DMS 273 treated with DMSO at 0.1 percent for 48 hours (cell line): ENCODE measurements at places on chromosomes 4 and X.
A peak's percentile ranks its signal among the peaks of the same experiment; 100 is the strongest.

GRCh38 chr4:74466242-74466641, 21.3 kb downstream of the AREG start:
- DNase-seq: no peak

- no peak for DNase-seq
These were observed 147.2 kb upstream of the BCOR start for GRCh38 chrX:40244980-40245379.

GRCh38 chrX:101676571-101676970, 16.9 kb upstream of the ARMCX2 start:
- DNase-seq: no peak

GRCh38 chr4:182255441-182256190, 12.4 kb downstream of the TENM3 start:
- DNase-seq: no peak

DNA sequence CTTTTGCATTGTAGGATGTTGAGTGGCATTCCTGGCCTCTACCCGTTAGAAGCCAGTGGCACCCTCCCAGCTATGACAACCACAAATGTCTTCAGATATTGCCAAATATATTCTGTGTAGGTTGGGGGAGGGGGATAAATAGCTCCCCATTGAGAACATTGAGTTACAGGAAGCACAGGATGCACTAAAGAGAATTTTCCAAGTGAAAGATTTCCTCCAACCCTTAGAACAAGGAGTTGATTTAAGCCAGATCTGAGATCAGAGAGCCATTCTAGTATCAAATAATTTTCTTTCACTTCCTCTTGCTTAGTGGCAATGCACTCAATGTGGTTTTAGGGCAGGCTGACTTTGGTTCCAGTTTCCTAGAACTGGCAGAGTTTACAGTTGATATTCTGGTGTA, 436.6 kb downstream of the C4orf33 start:
- DNase-seq: no peak

DNA sequence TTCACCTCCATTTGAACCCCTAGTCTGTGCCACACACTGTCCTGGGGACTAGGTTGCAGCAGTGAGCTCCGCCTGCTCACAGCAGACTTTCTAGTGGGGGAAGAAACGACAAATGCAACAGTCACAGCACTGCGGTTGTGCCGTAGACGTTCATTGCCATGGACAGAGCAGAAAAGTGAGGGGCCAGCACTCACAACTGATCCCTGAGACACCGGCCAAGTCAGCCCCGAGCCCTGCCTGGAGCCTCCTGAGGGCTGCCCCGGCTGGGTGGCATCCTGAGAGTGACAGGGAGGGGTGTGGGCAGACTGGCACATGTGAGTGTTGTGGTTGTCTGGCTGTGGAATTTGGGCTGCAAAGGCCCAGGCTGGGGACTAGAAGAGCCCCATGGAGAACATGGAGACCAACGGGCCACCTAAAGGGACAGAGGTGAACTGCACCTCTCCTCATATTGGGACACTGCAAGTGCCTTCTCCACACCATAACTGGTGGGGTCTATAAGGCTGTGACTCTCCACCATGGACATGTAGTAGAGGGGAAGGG, 4.6 kb downstream of the DUSP9 start:
- no peak for DNase-seq

DNA sequence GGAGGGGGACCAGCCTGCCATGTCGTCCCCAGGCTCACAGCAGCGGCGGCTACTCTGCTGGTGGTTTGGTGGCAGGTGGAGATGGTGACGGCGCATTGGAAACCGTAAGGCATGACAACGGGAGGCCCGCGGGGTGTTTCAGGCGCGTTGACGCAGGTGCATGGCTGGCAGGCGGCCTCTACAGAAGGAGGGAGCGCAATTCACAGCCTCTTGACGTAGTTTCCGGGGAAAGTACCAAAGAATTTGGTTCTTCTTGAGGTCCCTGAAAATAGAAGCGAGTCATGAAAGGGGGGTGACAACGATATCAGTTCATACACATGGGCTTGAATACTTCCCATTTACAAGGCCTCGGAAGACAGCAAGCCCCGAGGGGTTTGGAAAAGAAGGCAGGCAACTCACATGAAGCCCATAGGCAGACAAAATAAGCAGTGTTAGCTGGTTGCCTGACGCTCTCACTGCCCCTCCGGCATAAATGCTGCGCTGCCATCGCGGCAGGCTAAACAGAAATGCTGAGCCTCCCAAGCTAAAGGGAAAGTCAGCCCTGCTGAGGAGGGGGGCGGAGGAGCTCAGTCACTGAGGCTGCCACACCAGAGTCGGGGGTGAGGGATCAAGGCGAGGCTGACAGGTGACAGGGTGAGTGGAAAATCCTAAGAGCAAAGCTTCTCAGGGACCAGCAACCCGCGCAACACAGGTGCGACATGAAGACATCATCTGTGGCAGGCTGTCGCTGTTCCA, 52.3 kb upstream of the PDLIM3 start:
- no peak for DNase-seq

DNA sequence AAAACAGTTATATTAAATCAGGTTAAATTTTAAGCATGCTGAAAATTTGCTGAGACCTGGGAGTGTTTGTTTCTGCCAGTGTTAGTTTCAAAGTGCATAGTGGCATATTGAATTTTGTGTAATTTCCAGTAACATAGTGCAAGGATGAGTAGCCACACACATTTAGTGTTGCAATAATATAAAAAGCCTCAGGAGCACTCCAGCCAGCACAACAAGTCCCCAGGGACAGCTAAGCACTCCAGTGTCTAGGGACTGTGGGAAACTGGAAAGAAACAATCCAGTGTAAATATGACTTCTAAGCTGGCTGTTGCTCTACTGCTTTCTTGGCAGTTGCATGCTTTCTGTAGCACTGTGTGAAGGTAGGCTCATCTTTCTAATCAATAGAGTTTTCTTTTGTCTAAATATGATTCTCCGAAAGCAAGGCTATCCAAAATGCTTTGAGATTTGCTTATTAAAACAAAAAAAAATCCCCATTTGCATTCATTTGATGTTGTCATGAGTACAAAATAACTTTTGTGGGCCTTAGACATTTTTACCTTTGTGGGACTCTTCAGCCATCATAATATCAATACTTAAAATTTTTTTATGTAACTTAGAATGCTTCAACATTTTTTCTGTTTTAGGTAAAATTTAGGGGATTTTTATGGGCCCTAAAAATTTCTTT, 24.2 kb upstream of the CXCL2 start:
- DNase-seq: no peak

- DNase-seq: no peak
These were observed 101.7 kb downstream of the RAPGEF2 start for GRCh38 chr4:159204566-159204965.

- no peak for DNase-seq
These were observed 265.7 kb upstream of the BOD1L1 start for GRCh38 chr4:13893211-13893610.

GRCh38 chrX:119762718-119763117, 4.3 kb downstream of the SOWAHD start:
- DNase-seq: no peak

- DNase-seq: no peak
These were observed 1783.4 kb upstream of the AGA start for GRCh38 chr4:179225594-179225993.

GRCh38 chrX:68808686-68809357, 20.0 kb upstream of the EFNB1 start:
- DNase-seq: no peak

DNA sequence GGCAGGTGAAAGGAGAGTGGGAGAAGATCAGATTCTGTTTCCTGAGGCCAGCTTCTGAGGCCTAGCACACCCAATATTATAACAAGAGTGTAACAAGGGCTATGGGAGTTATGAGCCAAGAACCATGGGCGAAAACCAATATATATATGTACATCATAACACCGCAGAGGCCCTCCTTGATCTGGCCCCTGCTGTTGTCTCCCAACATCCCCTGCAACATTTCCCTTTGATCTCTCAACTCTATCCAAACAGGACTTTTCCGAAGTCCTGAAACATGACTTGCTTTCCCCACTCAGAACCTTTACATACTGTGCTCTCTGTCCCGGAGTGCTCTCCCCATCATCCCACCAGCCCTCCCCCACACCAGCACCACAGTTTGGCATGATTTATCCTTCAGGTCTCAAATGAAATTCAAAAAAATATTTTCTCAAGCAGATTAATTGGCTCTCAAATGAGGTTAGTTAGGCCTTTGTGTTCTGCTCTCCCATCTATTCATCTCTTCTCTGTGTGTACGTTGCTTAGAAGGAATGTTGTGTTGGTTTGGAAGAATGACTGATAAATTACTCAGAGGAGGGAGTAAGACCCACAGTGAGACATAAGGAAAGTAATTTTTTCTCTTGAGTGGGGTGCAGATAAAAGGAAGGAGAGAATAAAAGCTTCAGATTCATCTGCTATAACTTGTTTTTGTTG, 58.1 kb upstream of the SMIM10 start:
- no peak for DNase-seq

GRCh38 chr4:100746141-100746739, 228.4 kb upstream of the EMCN start:
- no peak for DNase-seq

DNA sequence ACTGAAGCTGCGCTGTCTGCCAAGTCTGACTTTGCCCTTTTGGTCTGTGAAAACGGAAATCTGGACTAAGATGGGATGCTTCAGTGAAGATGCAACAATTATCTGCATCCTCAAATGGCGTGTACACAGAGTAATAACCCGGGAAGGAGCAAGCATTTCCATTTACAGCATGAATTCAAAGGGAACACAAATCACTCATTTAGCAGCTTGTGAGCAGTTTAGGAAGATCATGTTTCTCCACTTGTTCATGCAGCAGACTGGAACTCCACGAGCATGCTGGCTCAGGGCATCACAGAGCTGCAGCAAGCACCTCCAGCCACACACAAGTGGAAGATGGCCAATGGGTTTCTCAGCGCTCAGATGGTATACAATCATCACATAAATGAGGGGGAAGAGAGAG, 175.5 kb downstream of the NLGN4X start:
- DNase-seq: peak; percentile 6

DNA sequence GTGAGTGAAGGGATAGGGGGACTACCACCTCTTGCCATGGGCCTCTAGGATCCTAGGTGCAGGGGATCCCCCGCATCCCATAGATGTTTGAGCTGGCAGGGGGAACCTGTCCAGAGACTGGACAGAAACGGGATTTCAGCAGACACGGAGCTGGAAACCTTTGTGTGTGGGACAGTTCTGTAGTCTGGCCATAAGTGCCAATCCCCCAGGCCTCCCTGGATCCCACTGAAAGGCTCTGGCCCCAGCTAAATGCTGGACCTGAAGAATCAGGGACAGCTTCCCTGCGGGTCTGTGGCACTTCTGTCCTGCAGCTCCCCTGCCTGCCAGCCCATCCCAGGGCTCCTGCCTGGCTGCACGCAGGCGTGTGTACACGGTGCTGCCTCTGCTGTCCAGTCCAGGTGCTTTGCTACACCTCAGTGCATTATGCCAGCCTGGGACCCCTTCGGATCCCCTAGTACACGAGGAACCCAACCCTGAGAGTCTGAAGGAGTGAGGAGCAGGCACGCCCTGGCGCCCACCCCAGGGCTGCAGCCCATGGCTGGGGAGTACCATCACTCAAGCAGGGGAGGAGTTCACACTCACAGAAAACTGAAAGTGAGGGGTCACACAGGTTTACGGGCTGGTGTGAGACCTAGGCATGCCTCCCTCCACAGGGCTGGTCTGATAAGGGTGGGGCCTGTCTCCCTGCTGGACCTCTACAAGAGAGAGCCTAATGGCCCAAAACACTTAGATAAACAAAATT, 703.0 kb downstream of the ARAP2 start:
- no peak for DNase-seq

DNA sequence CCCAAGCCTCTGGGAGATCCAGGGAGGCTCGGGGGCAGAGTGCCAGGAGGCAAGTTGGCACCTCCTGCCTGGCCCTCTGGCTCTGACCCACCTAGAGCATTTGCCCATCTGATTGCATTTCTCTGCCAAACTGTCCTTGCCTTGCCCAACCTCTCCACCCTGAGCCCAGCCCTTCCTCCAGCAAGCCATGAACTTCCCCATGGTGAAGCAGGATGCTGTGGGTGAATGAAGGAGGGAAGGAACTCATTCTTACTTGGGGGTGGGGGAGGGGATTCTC, 9.3 kb upstream of the CNGA2 start:
- DNase-seq: no peak

GRCh38 chrX:125108921-125109320, 210.8 kb upstream of the TEX13C start:
- no peak for DNase-seq

GRCh38 chr4:42306221-42307109, 90.8 kb upstream of the SHISA3 start:
- no peak for DNase-seq

DNA sequence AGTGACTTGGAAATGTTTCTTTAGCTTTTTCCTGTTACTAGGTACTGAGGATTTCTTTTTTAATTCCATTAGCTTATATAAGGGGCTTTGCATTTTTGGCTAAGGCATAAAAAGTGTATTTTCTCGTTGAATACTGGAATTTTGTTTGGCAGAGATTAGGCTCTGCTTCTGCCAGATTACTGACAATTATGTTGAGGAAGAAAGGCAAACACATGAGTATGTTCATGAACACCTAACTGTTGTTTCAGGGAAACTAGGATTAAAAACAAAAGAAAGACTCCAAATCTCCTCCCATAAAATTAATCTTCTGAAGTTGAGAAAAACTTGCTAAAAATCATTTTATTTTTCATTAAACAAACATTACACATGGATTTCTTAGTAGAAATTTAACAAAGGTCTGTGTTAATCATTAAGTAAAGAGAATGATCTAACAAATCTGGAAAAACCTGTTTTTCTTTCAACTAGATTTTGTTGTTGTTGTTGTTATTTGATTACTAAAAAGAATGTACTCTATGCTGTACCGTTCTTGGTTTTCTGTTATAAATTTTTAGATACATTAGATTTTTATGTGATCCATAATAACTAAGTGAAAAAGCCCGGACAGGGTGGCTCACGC, 43.3 kb upstream of the STAG2 start:
- no peak for DNase-seq

GRCh38 chrX:130987241-130987640, 70.9 kb upstream of the ARHGAP36 start:
- no peak for DNase-seq

GRCh38 chr4:41587286-41587685, 49.3 kb downstream of the LIMCH1 start:
- DNase-seq: no peak

DNA sequence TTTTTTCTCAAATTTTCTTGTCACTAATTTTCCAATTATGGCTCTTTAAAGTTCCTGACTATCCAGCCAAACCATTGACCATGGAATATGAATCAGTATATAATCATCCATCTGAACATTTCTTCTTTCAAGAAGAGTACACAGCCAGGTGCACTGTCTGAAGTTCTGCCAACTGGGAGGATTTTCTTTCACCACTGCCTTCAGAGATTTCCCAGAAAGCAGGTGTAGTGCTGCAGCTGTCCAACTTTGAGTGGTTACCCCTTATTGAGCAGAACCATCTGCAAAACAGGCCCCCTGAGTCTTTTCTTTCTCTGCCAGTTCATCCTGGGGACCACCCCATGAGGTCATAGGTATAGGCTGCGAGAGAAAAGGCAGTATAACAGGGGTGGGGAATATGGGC, 1213.2 kb downstream of the RAPGEF2 start:
- DNase-seq: no peak

DNA sequence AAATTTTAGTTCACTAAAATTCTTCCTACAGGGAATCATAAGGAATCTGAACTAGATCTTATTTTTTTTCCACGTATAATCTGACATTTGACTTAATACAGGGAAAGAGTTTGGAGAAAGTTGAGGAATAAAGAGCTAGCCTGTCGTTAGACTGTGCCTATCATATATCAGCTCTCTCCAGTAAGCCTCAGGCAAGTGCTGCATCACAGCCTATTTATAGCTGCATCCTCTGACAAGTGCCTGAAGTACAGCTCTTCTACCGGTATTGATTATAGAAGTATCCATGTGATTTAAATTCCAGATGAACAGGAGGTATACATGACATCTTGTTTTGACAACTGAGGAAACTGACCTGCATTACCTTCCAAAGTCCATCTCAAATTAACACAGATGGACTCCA, 248.9 kb downstream of the TLL1 start:
- DNase-seq: no peak
